ENCODE measurements at places on chromosomes 11 and 22.

GRCh38 chr11:84408946-84409411 is 1122.8 kb upstream of the CCDC90B start:
- no peak for DNase-seq

DNA sequence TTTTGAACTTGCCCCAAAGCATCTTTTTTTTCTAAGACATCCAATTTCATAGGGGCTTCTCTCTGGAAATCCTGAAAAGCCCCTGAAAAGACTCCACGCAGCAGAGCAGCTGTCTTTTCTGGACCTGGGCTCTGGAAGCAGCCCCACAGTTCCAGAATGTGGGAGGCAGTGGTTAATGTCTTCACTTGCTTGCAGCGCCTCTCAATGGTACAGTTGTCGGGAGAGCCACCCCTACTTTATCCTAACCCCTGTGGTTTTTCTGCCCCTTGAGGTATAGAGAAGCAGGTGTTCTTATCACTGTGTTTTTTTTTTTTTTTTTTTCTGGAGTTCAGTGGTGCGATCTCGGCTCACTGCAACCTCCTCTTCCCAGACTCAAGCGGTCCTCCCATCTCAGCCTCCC is 83.4 kb upstream of the SORL1-AS1 start:
- DNase-seq = peak; percentile 24

DNA sequence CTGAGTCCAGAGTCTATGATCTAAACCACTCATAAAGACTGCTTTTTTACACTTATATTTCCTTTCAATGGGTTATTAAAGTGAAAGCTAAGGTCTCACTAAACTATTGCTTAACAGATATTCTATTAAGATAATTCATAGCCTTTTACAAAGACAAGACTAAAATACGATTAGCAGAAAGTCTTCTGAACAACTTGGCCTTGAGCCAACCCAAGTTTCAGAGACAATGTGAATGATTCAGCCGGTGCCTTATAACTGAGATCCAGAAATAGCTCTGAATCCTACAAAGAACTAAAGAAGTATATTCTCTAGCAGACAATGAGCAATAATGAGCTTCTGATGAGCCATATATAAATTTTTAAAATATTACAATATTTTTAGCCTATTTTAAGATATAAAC is 41.5 kb upstream of the CARD18 start:
- DNase-seq = no peak

DNA sequence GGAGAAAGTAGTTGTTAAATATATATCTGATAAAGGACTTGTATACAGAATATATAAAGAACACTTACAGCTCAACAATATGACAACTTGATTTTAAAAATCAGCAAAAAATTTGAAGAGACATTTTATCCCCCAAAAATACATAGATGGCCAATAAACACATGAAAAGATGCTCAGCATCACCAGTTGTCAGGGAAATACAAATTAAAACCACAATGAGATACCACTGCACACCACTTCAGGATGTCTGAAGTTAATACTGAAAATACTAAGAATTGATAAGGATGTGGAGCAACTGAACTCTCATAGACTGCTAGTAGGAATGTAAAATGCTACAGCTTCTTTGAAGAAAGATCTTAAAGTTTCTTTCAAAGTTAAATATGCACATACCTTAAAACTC is 49.2 kb downstream of the KREMEN1 start:
- DNase-seq = peak; percentile 17

- peak; percentile 93 for DNase-seq
These were observed at the start of gene PISD for GRCh38 chr22:31661851-31662667. Gene PISD, minus strand, starts transcription at chr22:31662215. Its CDS starts 7 bp downstream, at chr22:31662208.

DNA sequence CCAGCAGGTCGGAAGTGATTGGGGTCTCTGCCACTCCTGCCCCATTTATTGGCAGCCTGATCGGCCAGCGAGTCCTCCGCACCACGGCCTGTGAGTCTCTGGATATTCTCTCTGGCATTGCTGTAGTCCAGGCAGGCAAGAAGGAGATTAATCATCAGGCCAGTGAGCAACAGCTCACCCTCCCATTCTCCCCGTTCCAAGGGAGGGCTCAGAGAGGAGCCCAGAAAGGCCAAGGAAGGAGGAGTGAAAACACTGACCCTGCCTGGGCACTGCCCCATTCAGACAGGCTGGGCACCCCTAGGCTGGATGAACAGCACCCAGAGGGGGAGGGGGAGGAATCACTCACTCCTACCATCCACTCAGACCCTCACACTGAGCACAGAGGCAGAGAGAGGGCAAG is 3.1 kb downstream of the SAA2 start:
- DNase-seq = no peak

GRCh38 chr22:41513391-41513790 is 30.9 kb downstream of the POLR3H start:
- no peak for DNase-seq

GRCh38 chr11:35173616-35174566 is 34.9 kb downstream of the CD44 start:
- DNase-seq = no peak

DNA sequence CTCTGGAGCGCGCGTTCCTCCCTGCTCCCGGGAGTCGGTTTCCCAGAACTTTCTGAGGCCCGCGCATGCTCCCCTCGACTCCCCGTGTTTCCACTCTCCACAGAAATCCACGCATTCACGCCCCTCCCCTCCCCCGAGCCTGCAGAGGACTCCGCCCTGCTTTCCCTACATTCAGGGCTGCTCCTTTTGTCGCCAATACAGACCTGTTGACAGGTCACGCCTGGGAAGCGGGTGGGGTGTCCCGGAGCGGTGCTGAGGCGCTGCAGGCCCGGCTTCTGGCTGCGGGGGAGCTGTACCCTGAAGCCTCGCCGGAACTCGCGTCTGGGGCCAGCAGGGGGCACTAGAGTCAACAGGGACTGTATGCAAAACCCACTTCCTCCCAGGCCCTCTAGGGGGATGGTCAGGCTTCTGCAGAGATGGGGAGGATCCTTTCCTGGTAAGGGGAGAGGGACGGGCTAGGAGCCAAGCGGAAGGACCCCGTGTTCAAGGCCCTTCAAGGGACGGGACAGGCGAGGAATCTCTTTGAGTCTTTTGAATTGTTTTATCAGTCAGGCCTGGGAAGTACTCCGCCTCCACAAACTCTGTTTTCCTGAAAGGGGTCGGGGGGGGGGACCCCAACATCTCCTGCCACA is at the start of gene PRAME:
PRAME (minus strand) TSS at position 294 of the 632 bp plus-strand sequence. CDS start 2,433 bp downstream, outside the sequence.
- DNase-seq = peak; percentile 96

GRCh38 chr22:30238136-30238535 is 8.4 kb downstream of the LIF start:
- DNase-seq = no peak

GRCh38 chr22:19903031-19903430 is 38.5 kb upstream of the COMT start:
- DNase-seq = no peak

- no peak for DNase-seq
These were observed 38.9 kb downstream of the TBC1D22A start for GRCh38 chr22:46801331-46801811.

- DNase-seq = no peak
These were observed 34.6 kb downstream of the CLDN25 start for GRCh38 chr11:113814181-113814580.

DNA sequence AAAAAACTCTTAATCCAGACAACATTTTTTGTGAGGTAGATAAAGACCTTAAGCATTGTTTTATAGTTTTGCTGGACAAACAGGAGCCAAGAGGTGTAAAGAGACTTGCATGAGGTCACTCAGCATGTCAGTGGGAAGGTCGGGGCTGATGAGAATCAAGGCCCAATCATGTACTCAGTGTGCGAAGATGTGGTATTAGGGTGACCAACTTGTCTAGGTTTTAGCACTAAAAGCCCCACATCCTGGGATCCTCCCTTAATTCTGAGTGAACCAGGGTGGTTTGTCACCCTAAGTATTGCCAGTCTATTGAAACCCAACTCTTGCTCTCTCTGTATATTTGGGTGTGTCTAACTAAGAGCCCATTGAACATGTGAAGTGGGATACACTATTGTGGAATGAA is 19.5 kb upstream of the SORL1-AS1 start:
- DNase-seq = no peak

GRCh38 chr11:44748606-44749005 is 21.8 kb downstream of the TSPAN18 start:
- no peak for DNase-seq

GRCh38 chr11:113331441-113331840 is 17.1 kb downstream of the TTC12 start:
- no peak for DNase-seq

GRCh38 chr11:77109236-77110019 is 6.8 kb downstream of the OMP start:
- DNase-seq = no peak

DNA sequence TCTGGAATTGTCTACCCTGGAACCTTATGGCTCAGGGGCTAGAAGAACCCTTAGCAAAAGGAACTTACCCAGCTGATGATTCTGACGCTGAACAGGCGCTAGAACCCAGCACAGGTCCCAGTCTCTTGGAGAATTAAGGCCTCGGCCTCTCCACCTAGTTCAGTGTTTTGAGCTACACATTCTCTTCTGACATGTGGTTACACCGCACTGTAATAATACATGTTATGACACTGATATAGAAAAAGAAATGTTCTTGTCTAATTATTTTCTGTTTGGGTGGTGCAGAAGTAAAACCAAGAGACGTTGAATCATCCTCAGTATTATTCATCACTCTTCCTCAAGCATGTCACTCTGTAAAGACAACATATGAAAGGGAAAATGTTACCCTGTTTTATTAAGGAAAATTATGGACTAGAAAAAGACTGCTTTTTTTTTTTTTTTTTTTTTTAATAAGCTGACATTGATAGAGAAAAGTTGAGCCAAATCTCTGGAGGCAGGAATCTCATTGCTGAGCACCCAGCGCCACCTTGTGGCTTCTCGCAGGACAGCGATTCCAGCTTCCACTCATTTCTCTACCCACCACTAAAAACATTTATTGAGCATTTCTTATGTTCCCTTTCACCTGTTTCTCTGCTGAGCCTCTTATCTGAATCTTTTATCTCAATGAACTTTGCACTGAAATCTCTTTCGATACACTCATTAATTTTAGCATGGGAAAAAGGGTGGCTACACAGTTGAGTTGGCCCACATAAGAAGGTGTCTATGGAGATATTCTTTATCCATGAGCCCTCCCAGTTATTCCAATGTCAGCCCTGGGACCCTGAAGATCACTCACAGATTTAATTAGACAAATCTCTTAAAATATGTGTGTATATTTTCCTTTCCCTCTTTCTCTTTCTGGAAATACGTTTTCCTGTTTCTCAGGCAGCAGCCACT is 12.6 kb upstream of the APLNR start:
- peak; percentile 39 for DNase-seq

- DNase-seq = no peak
These were observed 15.3 kb upstream of the APOL6 start for GRCh38 chr22:35632935-35633334.

DNA sequence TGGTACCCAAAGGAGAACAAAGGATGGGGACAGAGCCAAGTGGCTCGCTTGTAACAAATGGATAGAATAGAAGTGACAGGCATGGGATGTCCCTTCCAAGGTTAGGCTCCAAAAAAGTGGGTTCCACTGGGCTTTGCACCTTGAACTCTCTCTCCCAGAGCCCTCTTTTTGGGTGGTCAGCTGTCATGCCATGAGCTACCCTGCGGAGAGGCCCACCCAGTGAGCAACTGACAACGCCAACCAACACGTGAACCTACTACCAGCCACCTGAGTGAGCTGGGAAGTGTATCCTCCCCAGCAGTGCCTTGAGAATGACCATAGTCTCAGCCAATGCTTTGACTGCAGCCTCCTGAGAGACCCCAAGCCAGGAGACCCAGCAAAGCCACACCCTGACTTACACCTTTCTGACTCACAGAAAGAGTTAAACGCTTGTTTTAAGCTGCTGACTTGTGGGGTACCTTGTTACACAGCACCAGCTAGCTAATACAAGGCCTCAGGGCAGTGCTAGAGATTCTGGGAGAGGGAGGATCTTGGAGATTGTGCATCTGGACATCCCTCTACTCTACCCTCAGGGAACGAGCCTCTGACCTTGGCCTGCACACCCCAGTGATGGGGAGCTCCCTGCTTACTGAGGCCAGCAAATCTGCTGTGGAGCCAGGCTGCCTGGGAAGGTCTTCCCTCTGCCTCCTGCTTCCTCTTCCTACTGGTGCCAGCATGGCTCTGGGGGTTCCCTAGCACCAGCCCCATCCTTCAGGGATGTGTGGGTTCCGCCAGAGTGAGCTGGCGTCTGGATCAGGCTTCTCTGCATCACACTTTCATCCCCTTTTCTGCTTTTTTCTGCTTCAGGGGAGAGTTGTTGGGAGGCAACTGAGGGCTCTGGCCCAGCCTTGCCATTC is 29.1 kb upstream of the RFPL3 start:
- no peak for DNase-seq

- DNase-seq = no peak
These were observed 1.5 kb downstream of the OR5A1 start for GRCh38 chr11:59437770-59438169.

GRCh38 chr11:64649291-64649697 is 58.3 kb downstream of the SLC22A12 start:
- no peak for DNase-seq

- no peak for DNase-seq
These were observed 85.5 kb downstream of the MN1 start for GRCh38 chr22:27716074-27716473.

- no peak for DNase-seq
These were observed 390.5 kb downstream of the TBC1D22A start for GRCh38 chr22:47152938-47153337.

- DNase-seq = no peak
These were observed 35.0 kb upstream of the MRGPRX1 start for GRCh38 chr11:18974192-18974591.

DNA sequence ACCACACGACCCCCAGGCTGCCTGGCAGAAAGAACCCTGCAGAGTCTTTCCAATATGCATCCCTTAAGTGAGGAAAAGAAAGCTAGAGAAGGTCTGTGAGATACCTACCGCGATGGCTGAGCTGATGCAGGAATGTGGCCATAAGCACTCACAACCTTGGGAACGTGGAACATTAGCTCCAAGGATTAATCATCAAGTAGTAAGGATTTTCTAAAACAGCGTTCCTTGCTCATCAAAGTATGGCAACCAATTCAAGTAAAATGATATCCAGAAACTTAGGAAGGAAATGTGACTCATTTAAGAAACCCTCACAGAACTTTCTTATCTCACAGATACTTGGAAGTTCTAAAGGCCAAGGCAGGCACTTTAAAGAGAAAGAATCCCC is 12.8 kb downstream of the PACSIN2 start:
- no peak for DNase-seq

DNA sequence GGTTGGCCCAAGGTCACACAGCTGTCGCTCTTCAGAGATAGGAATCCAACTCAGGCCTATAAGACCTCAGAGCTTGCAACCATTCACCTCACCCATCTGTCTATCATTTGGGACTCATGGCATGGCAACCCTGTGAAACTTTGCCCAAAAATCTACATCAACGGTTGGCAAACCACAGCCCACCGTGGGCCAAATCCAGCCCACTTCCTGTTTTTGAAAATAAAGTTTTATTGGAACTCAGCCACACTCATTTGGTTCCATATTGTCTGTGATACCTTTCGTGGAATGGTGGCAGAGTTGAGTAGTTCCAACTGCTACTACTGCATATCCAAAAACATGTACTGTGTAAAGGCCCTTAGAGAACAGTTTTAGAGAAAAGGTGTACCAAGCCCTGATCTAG is 307.8 kb downstream of the MN1 start:
- peak; percentile 46 for DNase-seq
